ENCODE measurements at places on chromosomes 4 and X. TPM values are rescaled to one million over a fixed set of nuclear protein-coding genes. Genes with fewer than 3 reads are reported as not detected.

The NPNT gene
- total RNA-seq: 0.08 TPM

The GUCY1A1 gene
- 0.26 TPM for total RNA-seq

The TCEAL7 gene
- total RNA-seq: not detected

The C1QTNF7 gene
- total RNA-seq: not detected

The ARHGAP24 gene
- total RNA-seq: 1.5 TPM

The SLIT2 gene
- 0.11 TPM for total RNA-seq

The PPP2R2C gene
- total RNA-seq: not detected

Measured in activated T-cell treated with anti-CD3 and anti-CD28 coated beads, Interleukin-2, amount 50 U/mL, for 4 hours (primary cell).